CD4-positive, alpha-beta T cell (primary cell): ENCODE measurements at places on chromosomes 7 and 10.
A peak's percentile ranks its signal among the peaks of the same experiment; 100 is the strongest.

DNA sequence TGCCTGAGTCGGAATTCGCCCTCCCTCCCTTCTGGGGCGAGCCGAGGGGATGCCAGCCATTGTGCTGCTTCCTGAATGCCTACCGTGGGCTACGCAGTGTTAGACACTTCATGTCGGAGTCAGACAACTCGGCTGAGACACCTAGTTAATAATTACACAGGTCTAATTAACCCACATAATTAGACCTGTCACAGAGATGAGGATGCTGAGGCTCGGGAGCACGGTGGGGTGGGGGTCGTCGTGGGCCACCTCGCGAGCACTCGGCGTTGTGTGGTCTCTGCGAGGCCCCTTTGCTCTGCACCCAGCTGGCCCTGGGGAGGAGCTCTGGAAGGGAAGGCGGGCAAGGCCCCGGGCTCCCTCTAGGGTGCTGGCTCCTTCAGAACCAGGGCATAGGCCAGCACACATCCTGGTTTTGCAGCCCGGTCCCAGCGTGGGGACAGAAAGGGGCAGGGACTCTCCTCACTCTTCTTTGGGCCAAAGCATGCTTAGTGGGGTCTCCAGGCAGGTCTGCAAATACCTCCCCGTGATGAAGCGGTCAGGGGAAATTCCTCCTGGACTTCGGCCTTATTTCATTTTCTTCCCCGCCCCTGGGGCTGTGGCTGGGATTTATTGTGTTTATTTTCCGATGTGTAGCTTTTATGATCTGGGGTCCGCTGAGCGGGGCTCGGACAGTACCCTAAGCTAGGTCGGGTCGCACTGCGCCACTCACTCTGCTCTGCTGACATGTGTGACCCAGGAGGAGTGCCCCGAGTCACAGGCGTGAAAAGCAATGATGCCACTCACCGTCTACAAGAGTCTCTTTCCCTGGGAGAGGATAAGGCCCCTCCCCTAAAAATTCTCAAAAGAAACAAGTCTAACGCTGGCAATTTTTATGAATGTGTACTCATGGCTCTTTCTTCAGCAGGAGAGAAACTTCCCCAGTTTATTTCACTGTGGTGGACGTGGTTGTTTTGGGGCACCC is 4.9 kb upstream of the FOXL3 start:
- DNase-seq: no peak

DNA sequence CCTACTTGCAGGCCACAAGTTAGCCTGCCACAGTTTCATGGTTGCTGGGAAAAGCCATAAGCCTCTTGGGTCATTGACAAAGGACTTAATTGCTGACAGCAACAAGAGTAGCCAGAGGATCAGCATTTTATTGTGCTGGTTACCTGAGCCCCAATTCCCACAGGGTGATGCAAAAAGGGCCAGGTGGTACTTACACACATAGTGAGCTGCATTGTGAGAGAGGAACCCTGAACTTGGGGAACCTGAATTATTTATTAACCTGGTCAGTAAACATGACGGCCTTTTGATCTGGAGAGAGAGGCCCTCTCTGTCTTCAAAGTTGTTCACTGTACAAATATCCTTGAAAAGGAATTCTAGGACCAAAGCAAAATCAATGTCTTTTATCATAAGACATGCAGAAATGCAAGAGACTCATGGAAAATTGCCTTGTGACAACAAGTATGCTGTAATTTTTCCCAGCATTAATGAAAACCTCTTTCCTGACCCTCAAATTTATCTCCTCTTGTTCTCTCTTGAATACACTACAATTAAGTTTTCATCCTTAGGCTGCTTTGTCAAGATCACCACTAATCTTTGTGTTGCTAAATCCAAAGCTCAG is 102.9 kb upstream of the PHYHIPL start:
- no peak for DNase-seq

GRCh38 chr7:24152877-24153472 is 131.0 kb upstream of the NPY start:
- no peak for DNase-seq

GRCh38 chr10:82245157-82245556 is 370.2 kb downstream of the NRG3 start:
- DNase-seq: no peak

GRCh38 chr7:17640730-17641377 is 299.4 kb downstream of the SNX13 start:
- DNase-seq: no peak

DNA sequence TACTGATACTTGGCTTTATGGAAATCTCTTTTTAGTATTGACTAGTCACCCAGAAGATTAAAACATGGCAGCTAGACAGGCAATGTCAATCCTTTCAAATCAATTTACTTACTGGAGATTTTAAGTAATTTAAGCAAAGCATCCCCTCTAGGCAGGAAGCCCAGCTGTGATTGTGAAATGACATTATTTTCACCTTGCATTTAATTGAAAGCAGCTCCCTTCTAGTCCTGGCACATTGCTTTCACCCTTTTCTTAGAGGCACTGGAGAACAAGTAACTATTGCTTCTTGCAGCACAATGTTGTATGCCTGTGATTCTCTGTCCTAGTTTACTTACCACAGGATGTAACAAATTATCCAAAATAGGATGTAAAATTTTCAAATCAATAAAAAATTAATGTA is 13.3 kb downstream of the ST7 start:
- no peak for DNase-seq

DNA sequence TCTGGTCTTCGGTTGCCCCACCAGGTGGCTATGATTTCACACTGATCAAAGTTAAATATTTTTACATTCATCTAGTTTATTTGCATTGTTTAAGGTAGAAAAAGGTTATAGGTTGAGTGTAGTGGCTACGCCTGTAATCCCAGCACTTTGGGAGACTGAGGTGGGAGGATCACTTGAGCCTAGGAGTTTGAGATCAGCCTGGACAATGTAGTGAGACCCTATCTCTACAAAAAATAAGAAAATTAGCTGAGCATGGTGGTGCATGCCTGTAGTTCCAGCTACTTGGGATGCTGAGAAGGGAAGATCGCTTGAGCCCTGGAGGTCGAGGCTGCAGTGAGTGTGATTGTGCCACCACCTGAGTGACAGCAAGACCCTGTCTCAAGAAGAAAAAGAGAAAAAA is 3.8 kb downstream of the CCM2 start:
- DNase-seq: no peak

- DNase-seq: no peak
These were observed 3.9 kb upstream of the CUEDC2 start for GRCh38 chr10:102436312-102436711.

GRCh38 chr10:75825661-75826060 is 394.2 kb downstream of the LRMDA start:
- DNase-seq: no peak

DNA sequence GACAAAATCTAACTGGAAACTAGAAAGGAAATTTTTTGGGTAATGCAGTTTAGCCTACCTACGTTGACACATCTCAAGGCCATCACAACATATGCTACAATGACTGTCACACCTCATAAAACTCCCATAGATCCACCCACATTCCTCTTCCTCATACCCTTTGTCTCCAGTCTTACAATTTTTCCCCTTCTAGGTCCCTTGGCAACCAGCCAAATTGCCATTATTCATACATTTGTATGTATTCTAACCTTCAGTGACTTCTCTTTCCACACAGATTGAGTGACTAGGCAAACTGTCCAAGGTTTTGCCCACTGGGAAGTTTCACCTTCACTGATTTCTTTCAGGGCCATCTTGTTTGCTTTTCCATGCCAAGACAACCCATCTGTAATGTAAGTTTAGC is 100.5 kb upstream of the TPK1 start:
- no peak for DNase-seq

- DNase-seq: no peak
These were observed 31.1 kb upstream of the RET start for GRCh38 chr10:43045631-43046287.

GRCh38 chr7:78703391-78703790 is 750.1 kb downstream of the MAGI2 start:
- DNase-seq: no peak

GRCh38 chr10:118545381-118545780 is 50.1 kb downstream of the PRLHR start:
- DNase-seq: no peak

DNA sequence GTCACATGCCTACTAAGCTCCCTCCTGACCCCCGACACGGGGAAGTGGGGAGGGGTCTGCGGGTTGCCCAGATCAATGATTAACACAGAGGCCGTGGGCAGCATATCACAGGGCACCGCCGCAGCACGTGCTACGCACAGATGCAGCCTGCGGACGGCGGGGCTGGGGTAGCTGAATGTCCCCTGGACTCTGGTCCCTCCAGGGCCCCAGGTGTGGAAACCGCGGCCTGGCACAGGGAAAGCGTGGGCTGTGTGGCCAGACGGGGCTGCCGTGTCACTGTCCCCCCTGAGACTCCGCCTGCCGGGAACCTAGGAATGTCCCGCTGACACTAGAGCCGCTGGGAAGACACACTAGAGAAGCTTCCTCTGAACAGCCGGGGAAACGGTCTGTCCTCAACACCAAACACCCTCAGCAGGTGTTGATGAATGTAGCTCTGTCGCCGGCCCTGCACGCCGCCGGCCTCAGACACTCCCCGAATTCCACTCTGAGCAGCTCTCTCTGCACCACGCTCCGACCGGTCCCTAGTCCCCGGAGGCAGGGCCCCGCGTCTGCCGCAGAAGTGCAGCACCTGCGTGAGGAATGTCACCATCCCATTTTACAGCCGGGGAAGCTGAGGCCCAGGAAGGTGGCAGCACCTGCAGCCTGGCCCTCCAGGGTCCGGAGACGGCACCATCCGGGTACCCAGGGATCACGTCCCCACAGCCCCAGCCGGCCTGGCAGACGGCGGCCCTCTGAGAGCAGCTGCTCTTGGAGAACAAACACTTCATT is 33.4 kb upstream of the PDGFA start:
- DNase-seq: no peak

DNA sequence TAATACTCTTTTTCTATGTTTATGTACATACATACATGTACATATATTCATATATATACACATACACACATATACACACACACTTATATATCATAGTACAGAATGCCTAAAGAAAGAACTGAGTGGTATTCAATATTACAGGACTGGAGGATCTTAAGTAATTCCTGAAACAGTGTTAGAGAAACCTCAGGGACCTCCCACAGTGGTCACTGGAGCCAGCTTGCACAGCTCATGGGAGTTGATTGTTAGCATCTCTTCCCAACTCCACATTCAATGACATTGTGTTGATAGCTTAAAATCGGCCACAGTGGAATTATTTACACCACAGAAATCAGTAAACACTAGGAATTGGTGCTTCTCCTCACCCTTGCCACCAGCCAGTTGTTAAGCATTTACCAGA is 6.0 kb downstream of the LRRC17 start:
- no peak for DNase-seq

GRCh38 chr7:33841705-33842129 is 63.6 kb upstream of the BMPER start:
- no peak for DNase-seq

DNA sequence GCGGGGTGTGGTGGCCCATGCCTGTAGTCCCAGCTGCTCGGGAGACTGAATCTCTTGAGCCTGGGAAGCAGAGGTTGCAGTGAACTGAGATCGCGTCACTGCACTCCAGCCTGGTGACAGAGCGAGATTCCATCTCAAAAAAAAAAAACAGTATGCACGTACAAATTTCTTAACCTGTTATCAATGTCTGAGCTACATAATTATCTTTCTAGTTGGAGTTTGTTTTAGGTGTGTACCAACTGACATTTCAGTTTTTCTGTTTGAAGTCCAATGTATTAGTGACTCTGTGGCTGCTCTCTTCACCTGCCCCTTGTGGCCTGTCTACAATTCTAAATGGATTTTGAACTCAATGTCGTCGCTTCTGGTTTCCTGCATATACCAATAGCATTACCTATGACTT is 40.3 kb downstream of the CD36 start:
- DNase-seq: no peak

DNA sequence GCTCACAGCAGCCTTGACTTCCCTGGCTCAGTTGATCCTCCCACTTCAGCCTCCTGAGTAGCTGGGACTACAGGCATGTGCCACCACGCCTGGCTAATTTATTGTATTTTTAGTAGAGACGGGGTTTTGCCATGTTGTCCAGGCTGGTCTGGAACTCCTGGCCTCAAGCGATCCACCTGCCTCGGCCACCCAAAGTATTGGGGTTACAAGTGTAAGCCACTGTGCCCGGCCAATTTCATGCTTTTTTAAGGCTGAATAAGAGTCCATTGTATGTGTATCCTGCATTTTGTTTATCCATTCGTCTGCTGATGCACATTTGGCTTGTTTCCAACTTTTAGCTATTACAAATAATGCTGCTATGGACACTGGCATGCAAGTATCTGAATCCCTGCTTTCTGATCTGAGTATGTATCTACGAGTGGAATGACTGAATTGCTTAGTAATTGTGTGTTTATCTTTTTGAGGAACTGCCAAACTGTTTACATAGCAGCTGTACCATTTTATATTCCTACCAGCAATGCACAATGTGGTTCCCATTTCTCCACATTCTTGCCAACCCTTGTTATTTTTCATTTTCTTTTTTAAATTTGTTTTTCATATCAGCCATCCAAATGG is 37.3 kb upstream of the TPST1 start:
- no peak for DNase-seq

DNA sequence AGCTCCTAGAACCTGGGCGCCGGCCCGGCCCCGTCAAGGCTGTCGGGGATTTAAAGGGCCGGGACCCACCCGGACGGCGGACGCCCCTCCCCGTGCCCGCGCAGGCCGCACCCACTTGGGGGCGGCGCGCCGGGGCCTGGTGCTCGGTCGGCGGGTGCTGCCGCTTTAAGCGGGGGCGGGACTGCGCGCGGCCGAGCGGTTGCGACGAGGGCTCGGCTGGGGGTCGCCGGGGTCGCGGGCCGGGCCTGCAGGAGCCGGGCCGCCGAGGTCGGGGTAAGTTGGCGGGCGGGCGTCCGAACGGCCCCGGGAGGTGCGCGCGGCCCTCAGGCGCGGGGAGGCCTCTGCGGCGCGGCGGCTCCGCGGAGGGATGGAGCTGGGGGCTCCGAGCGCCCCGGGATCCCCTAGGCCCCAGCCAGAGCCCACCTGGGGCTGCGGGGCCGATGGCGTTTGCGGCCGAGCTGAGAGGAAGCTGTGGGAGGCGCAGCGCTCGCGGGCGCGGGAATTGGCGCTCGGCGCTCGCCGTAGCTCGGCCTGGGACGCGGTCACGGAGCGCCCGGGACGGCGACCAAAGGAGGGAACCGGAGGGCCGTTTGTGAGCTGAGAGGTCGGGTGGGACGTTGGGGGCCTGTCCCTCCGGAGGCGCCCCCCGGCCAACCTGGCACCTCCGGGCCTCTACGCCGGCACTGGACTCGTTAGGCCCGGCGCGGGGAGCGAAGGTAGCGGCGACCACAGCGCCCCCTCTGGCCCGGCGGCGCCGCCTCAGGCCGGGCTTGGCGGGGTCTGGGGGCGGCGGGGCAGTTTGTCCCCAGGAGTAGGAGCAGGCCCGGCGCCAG is at the start of gene TRRAP:
Gene TRRAP, plus strand, starts transcription at position 168 of the 833 bp plus-strand sequence. CDS start 2,619 bp downstream, outside the sequence.
- peak; percentile 66 for DNase-seq

- DNase-seq: no peak
These were observed 238.1 kb upstream of the AOAH start for GRCh38 chr7:36962367-36962766.

GRCh38 chr10:48879451-48879850 is 60.2 kb downstream of the LRRC18 start:
- DNase-seq: no peak

- DNase-seq: no peak
These were observed 57.1 kb downstream of the AOAH start for GRCh38 chr7:36667007-36667745.

GRCh38 chr7:155745737-155746136 is 66.5 kb downstream of the SHH start:
- no peak for DNase-seq
